ENCODE measurements at places on chromosomes 16 and 17. TPM values are rescaled to one million over a fixed set of nuclear protein-coding genes. Genes with fewer than 3 reads are reported as not detected.

GRCh38 chr17:64056269-64057005 is 36.0 kb upstream of the ICAM2 start:
- DNase-seq = no peak

DNA sequence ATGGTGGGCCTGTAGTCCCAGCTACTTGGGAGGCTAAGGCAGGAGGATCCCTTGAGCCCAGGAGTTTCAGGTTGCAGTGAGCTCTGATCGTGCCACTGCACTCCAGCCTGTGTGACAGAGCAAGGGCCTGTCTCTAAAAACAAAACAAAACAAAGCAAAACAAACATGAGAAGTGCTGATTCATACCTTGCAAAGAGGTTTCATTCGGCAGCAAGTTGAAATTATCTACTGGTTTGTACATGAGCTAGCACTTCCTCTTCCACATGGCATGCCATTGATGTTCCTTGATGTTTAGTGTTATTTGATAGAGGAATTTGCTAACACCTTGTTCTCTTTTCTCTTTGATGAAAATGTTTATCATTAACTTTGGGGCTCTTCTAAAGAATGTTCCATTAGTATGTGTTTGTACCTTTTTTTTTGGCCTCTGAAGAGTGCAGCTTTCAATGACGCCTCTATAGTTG is 50.6 kb downstream of the SPECC1 start:
- DNase-seq = no peak

DNA sequence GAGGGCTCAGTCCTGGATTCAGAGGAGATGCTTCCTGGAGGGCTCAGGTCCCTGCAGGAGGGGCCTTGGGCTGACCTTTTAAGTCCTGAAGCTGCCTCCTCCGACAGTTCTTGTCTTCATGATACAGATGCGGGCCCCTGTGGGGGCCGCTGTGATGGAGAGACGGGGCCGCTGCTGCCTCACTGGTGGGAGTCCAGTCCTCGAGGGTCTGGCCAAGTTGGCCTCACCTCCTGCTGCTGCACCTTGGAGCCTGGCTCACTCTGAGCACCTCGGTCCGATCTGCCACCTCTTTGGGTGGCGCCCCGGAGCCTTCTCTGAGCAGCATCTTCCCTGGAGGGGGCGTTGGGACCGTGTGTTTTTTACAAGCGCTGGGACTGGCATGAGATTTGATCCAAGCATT is 79.1 kb downstream of the KLHDC4 start:
- no peak for DNase-seq

UTS2R gene
- not detected for total RNA-seq

ABCA8 gene
- total RNA-seq = not detected

- DNase-seq = no peak
These were observed 16.6 kb downstream of the GP2 start for GRCh38 chr16:20310421-20311395.

- DNase-seq = no peak
These were observed 255.3 kb upstream of the CDH11 start for GRCh38 chr16:65377195-65377594.

DNA sequence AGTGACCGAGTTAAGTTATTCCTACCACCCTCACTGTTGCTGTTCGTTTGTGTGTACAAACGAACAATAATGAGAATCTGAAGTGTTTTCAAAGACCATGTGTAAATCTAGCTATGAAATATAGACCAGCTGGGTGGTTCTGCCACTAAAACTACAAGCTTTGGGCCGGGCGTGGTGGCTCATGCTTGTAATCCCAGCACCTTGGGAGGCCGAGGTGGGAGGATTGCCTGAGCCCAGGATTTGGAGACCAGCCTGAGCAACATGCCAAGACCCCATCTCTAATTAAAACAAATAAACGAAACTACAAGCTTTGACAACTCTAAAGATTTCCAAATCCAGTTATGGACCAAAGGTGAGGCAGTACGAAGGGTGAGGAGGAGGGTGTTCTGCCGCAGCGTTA is 973 bp downstream of the RECQL5 start:
- no peak for DNase-seq

GRCh38 chr17:1435326-1435725 is 20.7 kb downstream of the CRK start:
- no peak for DNase-seq

GRCh38 chr16:88939972-88940861 is 36.8 kb downstream of the CBFA2T3 start:
- DNase-seq = no peak

CTF1 gene
- 1.4 TPM for total RNA-seq

DNA sequence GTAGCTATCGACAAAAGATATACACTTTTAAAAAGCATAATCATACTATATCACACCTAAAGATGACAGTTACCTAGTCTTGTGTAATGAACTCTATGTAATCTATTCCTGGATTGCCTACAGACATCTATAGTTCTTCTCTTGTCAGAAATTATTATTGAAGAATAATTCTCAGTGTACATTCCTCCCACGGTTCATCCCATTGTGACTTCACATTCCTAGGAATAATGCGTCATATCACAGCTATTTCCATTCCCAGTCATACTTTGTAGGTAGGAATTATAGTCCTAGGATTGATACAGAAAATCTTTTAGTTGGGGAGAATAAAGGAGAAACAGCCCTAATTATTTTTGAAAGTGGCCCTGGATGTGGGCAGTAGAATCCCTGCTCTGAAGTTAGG is 44.0 kb upstream of the ABCC11 start:
- DNase-seq = no peak

KRT36 gene
- total RNA-seq = not detected

PAFAH1B1 gene
- 54.7 TPM for total RNA-seq

RAMP2 gene
- total RNA-seq = 5.3 TPM

SLC13A5 gene
- total RNA-seq = 0.08 TPM

- DNase-seq = no peak
These were observed 40.1 kb upstream of the C1QL1 start for GRCh38 chr17:45008216-45008615.

TSNAXIP1 gene
- total RNA-seq = 0.63 TPM

QRICH2 gene
- 3.3 TPM for total RNA-seq

KRTAP3-2 gene
- total RNA-seq = not detected

ACSM5 gene
- not detected for total RNA-seq

UNC13D gene
- 14.0 TPM for total RNA-seq

DNA sequence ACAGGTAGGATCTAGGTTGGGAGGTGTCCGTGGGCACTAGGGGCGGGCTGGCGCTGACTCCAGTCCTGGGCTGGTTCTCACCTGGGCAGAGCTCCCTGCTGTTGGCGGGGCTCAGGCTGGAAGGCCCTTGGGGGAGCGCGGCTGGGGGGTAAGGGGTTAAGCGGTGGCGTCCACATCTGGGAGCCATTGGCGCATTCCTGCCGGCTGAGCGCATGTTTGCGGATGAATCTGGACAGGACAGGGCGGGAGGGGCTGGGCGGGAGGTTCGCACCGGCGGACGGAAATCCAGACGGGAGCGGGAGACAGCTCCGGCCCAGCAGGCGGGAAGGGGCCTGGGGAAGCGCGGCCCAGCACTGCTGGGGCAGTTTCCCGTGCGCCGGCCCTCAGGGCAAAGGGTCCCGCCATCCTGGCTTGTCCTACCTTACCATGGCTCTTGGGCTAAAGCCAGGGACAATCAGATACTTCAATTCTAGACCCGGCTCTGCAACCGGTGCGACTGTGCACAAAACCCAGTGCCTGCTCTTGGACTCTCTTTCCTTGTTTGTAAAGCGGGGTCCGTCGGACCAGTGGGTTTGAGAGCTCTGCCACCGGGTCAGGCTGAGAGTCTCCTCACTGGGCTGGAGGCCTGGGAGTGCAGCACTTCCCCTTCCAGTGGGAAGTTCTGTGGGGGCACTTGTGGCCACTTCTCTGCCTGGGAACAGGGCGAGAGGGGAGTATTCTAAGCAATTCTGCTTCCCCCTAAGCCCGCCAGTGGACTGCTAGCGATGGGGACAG is 7.8 kb downstream of the RARA start:
- DNase-seq = no peak

DNA sequence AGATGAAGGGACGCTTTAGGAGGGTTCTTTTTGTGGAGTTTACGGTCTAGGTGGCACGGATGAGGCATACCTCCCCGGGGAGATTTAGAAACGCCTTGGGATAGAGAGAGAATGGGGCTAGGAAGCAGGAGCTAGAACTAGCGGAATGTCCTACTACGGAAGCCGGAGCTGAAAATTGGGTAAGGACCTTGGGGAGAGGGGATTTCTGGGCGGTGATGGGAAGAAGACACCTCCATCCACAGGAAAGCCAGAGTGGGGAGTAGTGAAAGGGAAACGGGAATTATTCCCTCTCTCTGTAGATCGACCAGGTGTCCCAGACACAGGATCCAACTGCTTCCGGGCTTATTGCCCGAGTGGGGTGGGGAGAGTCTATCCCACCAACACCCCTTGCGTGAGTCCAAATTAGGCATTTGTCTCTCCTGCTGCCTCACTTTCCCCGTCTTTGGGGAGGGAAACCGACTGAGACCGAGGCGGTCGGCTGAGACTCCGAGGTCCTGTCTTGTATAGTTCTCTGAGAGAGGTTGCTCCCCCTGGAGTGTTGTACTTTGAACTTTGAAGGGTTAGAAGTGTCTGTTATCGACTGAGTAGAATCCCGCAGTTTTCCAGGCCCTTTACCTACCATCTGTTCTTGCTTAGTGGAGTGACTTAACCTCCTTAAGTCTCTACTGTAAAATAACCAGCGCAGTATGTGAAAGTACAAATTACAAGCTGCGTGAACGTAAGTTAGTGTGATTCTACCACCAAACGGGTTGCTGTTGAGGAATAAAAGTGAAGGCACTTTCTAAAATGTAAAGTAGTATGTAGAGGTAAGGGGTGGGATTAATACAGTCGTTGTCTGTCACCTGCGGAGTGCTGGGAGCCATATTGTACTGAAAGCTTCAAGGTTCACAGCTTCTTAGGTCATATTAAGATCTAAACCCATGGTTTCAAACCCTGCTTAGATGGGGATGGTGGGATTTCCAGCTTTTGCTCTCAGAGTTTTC is 1.0 kb downstream of the RSPRY1 start:
- DNase-seq = no peak

ADAD2 gene
- total RNA-seq = not detected

DNA sequence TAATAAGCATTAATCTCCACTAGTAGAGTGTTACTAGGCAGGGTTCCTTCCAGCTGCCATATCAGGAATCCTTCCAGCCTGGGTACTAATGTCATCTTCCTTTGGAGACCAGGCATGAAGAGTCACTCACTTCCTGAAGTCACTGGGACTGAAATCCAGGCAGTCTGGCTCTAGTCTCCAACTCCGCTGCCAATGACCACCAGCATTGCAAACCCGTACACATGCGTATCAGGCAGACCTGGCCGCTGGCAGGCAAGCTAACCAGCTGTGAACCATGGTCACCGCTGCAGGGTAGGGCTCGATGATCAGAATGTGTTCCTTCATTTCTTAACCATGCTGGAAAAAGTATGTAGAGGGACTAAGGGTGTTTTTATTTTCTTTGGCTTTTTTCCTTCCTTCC is 255.5 kb downstream of the CDH13 start:
- DNase-seq = no peak

- no peak for DNase-seq
These were observed 5.0 kb downstream of the THOC6 start for GRCh38 chr16:3028716-3029319.

- no peak for DNase-seq
These were observed 9.7 kb upstream of the ARL2BP start for GRCh38 chr16:57235128-57236021.

DNA sequence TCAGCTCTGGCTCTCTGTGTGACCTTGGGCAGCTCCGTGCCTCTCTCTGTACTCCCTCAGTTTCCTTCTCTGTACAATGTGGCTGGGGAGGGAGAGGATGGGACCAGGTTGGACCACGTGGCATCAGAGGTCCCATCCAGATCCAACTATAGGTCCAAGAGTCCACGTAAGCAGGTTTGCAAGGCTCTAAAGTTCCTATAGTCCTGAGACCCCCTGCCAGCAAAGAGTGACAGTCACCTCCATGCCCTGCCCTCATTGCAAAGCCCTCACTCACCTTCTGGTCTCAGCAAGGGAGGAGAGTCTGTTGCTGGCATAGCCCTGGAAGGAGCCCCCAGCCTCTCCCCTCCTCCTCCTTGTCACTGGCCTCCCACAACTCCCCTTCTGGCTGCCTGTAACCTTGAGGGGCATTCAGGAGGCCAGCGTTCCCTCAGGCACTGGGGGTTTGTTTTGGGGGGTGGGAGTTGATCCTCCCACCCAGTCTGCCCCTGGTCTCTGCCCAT is 6.1 kb upstream of the DRC7 start:
- DNase-seq = no peak

CEP20 gene
- total RNA-seq = 36.9 TPM

Measured in kidney epithelial cell (primary cell).